ENCODE measurements at places on chromosomes 6 and 20.

- no peak for DNase-seq
These were observed 71.0 kb downstream of the CYP39A1 start for GRCh38 chr6:46581459-46582177.

DNA sequence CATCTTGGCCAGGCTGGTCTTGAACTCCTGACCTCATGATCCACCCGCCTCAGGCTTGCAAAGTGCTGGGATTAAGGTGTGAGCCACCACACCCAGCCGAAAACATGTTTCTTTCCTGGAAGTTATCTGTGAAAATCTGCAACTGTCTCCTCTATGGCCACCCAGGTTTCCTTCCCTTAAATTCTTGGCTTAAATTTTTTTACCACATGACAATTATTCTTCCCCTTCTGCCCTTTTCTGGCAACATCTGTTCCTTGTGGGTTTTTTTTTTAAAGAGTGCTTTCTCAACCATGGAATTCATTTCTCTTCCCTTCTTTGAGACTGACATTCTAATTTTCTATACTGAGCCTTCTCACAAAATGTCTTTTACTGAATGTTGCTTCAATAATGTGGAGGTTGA lies 59.6 kb downstream of the DOK5 start:
- no peak for DNase-seq

DNA sequence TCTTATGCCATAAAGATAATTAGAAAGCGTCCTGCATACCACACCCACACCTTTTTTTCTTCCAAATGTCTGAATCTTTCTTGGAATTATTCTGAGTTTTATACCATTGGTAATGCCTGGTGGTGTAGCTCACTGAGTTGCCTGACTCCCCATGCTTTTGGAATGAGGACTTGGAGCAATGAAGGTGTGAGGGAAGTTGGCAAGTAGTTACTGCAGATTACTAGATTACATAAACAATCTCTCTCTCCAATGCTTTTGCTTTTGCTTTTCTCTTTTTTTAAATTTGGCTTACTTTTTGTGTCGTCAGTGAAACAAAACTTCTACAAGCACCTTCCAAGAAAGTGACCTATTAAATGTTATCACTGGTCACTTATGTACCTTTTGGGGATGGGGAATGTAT lies 406.1 kb upstream of the SOX4 start:
- no peak for DNase-seq

GRCh38 chr6:167712731-167713475 lies 113.8 kb upstream of the AFDN start:
- DNase-seq, result no peak

DNA sequence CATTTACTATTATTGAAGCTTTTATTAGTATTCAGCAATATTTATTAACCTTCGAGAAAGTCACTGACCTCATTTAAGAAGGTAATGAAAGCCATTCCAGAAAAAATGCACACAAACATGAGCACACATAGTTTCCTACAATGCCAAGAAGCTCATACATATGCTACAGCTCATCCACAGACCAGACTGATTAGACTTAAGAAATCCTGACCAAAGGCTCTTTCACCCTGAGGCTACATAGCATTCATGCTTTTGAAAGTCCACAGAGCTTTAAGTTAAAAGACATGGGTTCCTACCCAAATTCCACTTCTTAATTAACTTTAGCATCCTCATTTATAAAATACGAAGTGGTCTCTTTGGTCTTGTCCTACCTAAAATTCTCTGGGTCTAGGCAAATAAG lies 430.4 kb downstream of the TBC1D32 start:
- DNase-seq, result no peak

- DNase-seq, result peak; percentile 71
These were observed 33.8 kb downstream of the CD40 start for GRCh38 chr20:46151936-46152335.

DNA sequence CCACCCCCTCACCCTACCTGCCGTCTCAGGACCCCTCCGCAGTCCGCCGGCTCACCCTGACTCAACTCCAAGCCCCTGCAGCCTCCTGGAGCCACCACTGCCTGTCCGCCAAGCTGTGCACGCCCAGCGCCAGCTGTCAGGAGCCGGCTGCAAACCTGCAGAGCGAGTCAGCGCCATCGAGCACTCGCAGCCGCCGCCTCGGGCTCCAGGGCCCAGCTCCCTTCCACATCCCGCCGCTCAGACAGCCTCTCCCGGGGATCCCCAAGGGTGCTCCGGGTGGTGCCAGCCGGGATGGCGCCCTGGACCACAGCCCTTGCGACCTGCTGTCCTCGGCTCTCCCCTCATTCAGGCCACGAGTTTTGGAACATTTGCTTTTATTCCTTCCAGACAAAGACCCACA lies 4.3 kb downstream of the TNNC2 start:
- no peak for DNase-seq

DNA sequence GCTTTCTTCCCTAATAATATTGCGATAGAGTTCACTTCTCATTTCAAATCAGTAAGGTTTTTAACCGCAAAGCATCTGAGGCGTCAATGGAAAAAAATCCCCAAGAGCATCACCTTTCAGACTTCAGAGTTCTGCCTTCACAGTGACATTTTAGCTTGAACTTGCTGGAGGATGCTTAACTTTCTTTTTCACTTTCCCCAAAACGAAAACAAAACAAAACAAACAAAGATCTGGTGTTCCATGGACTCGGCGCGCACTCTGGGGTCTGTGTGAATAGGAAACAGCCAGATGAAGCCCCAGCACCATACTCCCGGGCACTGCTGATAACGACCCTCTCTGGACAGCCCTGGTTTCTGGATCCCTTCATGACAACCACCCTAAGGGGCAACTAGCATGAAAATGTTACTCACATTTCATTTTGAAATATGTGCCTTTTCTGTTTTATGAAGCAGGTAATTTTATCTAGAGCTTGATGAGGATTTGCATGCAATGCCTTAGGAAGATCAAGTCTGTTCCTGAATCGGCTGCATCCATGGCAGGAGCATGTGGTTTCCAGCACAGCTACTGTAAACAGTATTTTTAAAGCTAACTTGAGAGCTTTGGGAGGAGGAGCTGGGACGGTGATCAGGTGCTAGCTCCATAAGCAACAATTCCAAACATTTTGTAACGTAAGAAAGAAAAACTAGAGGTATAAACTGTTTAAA lies 44.5 kb downstream of the RAMACL start:
- DNase-seq, result no peak

DNA sequence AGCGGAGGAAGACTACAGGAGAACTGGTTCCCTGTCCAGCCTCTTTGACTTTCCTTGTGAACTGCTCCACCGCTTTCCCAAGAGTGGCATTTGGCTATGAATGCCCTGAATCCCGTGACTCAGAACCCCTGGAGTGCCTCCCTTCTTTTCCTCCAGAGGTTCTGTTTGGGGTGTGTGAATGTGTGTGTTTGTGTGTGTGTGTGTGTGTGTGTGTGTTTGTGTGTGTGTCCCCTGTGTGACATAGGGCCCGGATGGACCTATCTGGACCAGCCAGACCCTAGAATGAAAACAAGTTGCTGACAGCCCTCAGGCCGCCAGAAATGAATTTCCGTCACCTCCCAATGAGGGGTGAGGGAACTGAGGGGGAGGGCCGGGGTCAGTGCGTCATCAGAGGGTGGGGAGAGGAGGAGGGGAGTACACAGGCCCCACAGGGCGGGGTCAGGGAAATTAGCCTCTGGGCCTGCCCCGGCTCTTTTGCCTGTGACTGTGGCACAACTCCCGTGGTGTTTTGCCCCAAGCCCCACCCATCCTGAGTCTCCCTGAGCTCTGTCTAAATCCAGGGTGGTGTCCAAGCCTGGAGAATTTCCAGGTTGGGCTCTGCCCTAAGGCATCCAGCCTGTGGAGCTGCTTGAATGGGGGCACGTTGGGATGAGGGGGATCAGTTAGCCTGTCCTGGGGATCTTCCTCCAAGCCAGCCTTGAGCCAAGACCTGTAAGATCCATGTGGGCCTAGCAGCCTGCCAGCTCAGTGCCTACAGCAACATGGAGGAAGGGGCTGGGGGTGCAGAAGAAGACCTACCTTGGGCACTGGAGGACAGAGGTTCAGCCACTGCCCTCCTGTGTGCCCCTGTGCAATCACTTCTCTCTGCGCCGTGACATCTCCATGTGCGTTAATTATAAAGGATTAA lies 15.2 kb upstream of the MRPS18A start:
- no peak for DNase-seq

- DNase-seq, result peak; percentile 59
These were observed 81.8 kb downstream of the ISM1 start for GRCh38 chr20:13302647-13303450.

- peak; percentile 92 for DNase-seq
These were observed 5.5 kb downstream of the MDGA1 start for GRCh38 chr6:37691904-37692806.

- peak; percentile 38 for DNase-seq
These were observed 3.0 kb downstream of the DEFB115 start for GRCh38 chr20:31260326-31260932.

DNA sequence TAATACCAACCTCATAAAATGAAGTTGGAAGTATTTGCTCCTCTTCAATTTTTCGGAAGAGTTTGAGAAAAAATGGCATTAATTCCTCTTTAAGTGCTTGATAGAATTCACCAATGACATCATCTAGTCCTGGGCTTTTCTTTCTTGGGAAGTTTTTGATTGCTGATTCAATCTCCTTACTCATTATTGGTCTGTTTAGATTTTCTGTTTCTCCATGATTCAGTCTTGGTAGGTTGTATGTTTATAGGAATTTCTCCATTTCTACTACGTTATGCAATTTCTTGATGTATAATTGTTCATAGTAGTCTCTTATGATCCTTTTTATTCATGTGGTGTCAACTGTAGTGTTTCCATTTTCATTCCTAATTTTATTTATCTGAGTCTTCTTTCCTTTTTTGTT lies 176.9 kb upstream of the PRND start:
- no peak for DNase-seq

GRCh38 chr6:132814716-132815570 lies 574 bp downstream of the RPS12 start:
- no peak for DNase-seq

DNA sequence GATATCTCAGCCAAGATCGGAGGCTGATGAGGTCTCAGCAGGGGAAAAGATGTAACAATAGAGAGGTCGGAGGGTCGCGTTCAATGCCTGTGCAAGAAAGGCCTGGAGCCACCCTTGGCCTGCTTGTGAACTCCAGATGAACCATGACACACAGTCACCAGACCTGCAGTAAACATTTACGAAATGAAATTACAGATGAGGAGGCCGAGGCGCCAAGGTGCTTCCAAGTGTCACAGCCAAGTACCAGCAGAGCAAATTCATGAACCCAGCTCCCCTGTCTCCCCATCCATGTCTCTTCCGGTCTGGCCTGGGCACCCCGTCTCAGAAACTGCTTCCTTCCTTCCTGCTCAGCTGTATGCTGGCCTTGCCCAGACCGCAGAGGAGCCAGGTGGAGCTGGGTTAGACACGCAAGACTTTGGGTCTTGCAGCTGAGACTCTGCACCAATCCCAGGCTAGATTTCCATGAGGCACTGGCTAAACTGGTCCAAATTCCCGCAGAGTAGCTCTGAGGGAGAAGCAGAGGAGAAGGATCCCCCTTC lies 48.1 kb downstream of the CHMP4B start:
- DNase-seq, result no peak

GRCh38 chr6:52726741-52727535 lies 36.3 kb downstream of the GSTA2 start:
- no peak for DNase-seq

DNA sequence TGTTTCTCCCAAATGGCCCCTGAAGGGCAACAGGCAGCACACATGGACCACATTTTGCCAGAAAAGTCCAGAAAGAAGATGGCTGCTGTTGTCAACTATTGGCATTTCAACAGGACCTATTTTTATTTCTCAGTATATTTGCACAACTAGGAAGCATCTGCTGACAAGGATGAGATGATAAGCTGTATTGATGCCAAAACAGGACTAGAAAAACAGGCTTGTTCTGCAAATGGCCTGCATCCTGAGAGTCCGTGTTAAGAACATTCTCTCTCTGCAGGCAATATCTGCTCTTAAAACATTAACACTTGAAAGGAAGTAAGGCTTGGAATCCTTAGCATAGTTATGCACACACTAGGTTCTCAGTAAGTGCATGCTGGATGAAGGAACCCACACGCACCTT lies 283.7 kb downstream of the ESR1 start:
- no peak for DNase-seq

GRCh38 chr20:64113796-64114355 lies 6.5 kb upstream of the NPBWR2 start:
- DNase-seq, result no peak

GRCh38 chr20:57389695-57390603 lies 1.2 kb upstream of the RBM38 start:
- peak; percentile 69 for DNase-seq

DNA sequence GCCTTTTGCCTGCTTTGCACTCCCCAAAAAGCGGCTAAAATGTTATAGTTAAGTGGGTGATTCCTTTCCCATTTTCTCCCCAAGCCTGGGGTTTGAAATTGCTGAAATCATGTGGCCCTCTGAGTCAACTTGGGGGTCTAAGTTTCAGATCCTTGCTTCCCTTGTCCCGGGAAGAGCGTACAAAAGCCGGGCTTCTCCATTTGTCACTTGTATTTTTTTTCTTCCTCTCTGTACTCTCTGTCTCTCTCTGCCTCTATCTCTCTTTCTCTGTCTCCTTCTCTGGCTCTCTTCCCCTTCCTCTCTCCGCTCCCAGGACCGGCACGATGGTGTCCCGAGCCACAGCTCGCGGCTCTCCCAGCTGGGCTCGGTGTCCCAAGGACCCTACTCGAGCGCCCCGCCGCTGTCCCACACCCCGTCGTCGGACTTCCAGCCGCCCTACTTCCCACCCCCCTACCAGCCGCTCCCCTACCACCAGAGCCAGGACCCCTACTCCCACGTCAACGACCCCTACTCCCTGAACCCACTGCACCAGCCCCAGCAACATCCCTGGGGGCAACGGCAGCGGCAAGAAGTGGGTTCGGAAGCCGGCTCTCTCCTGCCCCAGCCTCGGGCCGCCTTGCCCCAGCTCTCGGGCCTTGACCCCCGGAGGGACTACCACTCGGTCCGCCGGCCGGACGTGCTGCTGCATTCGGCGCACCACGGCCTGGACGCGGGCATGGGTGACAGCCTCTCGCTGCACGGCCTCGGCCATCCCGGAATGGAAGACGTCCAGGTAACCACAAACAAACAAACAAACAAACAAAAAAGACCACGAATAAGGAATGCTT lies 4.6 kb downstream of the TFAP2B start:
- DNase-seq, result no peak

DNA sequence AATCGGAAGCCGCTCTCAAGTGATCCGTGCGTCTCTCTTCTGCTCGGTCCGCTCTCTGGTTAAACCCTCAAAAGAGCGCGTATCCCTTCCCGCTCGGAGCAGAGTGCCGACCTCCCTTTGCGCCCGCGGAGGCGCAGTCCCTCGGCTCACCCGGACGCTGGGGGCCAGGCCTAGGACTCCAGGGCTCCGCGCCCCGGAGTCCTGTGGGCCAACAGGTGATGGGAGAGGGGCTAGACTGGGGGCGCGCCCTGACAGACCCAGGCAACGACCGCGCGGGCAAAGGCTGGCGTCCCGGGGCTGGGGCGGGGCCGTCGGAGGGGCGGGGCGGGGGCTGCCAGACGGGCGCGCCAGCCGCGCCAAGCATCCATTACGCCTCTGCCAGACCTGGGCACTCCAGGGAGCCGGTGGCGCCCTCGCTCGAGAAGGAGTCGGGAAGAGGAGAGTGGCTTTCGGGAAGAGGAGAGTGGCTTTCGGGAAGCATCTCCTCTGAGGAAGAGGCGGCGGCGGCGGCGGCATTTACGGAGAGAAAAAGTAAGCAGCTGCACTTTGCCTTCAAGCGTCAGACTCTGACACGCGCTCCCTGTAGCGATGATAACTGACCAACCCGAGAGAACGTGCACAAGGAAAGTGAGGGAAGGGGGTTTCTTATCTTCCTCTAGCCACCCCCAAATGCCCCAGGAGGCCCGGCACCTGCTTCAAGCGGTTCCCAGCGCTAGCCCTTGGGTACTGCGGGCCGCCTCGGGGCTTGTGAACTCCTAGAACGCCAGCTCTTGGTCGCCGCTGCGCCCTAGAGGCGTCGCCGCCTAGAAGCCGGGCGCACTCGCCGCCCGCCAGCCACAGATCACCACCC lies 2.6 kb downstream of the EPHA7 start:
- DNase-seq, result peak; percentile 16

Data from HuH-7.5 (cell line).